ENCODE measurements at places on chromosomes 1 and 21.

GRCh38 chr1:32972814-32973428, 8.3 kb upstream of the RNF19B start:
- peak; percentile 82 for DNase-seq

DNA sequence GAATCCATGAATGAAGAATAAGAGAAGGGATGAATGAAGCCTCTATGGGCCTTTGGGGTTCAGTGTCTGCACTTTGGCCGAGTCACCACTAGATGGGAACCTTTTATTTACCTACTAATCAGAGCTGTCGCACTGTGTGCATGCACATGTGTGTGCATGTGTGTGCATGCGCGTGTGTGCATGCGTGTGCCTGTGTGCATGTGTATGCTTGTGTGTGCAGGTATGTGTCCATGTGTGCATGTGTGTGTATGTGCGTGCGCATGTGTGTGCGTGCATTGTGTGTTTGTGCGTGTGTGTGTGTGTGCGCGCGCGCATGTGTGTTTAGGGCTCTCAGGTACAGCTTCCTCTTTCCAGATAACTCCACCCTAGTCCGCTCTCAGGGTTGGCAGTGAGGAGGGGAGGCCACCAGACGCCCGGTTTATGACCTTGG, 20.4 kb upstream of the UBXN10 start:
- peak; percentile 16 for DNase-seq

GRCh38 chr1:172489847-172490246, 43.1 kb upstream of the SUCO start:
- DNase-seq: no peak

- no peak for DNase-seq
These were observed 1.1 kb downstream of the LRRC3 start for GRCh38 chr21:44456214-44456914.

- no peak for DNase-seq
These were observed 130.6 kb downstream of the TGFB2 start for GRCh38 chr1:218475699-218476098.

GRCh38 chr1:41239988-41240610, 2.0 kb downstream of the SCMH1 start:
- DNase-seq: peak; percentile 8

DNA sequence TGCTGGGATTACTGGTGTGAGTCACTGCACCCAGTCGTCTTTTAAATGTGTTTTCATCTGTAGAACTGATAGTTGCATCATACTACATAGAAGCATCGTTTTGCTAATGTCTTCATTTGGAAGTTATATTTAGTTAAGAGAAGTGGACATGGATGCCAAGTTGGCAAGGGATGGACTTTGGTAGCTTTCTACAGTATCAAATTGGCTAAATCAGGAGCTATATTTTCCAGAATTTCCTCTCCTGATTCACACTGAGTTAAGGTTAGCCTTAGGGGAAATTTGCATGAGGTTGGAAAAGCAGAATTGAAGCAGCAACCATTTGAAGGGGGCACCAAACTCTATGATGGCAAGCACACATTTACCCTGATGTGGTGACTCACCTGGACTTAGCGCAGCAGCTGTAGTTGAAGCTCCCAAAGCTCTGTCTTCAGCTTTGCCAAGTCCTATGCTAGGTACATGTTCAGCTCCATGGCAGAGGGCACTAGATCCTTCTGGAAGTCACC, 43.9 kb downstream of the DUSP10 start:
- no peak for DNase-seq

DNA sequence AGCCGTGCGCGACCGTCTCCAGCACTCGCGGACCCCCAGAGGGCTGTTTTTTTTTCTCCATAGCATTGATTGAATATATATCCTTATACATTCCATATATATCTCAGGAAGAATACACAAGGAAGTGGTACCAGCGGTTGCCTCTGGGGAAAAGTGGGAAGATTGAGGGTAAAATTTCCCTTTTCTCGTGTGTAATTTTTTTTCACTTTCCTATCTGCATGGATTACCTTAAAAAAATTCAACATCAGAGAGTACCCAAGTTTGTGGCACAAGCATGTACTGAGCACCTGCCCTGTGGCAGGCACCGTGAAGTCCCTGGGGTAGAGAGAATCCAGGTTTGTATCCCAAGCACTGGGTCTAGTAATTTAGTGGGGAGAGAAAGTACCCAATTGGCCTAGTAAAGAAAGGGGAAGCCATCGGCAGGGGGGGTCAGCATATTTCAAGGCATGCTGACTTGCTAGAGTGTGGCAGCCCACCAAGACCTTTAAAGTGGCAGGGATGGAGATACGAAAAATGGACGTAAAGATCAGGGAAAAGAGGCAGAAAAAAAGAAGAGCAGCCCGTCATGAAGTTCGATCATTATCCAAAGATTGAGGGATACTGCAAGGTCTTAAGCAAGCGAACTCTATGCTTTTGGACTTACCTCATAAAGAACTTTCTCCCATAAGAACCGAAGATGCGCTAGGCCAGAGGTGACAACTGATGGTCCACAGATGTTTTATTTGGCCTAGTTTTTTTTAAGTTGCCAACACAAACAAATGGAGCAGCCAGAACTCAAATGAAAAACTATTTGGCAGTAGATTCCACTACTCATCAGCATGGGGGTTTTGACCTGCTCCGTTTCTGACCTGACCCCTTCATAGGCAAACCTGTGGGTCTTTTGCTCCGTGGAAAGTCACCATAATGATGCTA, 1.5 kb upstream of the HMGN1 start:
- no peak for DNase-seq

DNA sequence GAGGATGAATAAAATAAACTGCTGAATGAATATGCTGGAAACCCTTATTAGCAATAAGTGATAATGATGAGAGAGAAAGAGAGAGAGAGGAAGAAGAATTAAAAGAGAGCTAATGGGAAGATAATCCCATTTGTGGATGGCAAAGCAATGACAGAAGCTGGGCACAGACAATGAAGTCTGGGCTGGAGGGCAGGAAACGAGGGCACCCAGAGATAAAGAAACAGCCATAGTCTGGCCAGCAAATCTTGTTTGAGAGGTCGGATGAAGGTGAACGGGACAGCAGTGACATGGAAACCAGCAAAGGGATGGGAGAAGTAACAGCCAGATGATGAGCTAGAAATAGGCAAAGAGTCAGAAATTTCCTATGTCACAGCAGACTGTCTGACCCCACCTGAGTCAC, 155.9 kb downstream of the ASTN1 start:
- DNase-seq: no peak

- DNase-seq: no peak
These were observed 177.1 kb downstream of the MAGI3 start for GRCh38 chr1:113567427-113567826.

DNA sequence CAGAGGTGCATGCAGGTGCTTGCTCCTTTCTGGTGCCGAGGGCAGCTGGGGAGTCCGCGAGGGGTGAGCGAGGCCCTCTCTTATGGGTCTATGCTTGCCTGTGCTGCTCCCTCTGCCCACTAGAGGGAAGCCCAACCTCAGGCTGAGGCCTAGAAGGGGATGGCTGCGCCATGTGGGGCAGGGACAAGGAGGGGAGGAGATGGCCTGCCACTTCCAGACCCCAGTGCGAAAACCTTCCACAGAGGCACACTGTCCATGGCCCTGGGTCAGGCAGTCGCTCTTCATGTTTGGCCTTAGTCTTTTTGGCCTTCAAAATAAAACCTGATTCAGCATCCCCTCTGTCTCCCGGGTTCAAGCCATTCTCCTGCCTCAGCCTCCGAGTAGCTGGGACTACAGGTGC, 14.0 kb downstream of the RHBG start:
- DNase-seq: peak; percentile 92

GRCh38 chr1:117563492-117563875, 42.4 kb upstream of the TENT5C start:
- no peak for DNase-seq

DNA sequence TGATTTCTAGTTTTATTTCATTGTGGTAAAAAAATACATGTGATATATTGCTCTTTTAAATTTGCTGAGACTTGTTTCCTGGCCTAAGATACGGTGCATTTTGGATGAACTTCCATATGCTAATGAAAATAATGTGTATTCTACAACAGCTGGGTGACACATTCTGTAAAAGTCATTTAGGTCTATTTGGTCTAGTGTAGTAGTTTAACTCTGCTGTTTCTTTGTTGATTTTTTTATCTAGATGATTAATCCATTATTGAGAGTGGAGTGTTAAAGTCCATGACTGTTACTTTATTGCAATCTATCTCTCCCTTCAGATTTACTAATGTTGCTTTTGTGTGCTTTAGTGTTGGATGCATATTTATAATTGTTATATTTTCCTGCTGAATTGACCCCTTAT, 161.4 kb downstream of the VAV3 start:
- no peak for DNase-seq

DNA sequence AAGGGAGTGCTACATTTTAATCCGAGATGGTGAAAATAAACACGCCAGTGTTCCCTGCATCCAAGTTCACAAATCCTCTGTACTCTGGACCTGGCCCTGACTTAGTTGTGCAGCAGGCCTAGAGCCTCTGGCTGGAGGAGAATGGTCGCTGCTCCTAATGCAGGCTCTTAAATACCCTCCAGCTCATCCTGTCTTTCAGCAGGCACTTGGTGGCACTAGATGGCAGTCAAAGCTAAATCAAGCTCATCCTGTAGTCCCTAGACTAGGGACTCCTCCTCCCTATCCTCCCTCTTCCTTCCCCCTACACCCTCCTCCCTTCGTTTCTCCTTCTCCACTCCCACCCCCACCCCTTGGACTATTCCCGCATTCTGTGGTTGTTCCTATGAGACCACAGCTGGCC, 41.6 kb upstream of the MTR start:
- peak; percentile 67 for DNase-seq

DNA sequence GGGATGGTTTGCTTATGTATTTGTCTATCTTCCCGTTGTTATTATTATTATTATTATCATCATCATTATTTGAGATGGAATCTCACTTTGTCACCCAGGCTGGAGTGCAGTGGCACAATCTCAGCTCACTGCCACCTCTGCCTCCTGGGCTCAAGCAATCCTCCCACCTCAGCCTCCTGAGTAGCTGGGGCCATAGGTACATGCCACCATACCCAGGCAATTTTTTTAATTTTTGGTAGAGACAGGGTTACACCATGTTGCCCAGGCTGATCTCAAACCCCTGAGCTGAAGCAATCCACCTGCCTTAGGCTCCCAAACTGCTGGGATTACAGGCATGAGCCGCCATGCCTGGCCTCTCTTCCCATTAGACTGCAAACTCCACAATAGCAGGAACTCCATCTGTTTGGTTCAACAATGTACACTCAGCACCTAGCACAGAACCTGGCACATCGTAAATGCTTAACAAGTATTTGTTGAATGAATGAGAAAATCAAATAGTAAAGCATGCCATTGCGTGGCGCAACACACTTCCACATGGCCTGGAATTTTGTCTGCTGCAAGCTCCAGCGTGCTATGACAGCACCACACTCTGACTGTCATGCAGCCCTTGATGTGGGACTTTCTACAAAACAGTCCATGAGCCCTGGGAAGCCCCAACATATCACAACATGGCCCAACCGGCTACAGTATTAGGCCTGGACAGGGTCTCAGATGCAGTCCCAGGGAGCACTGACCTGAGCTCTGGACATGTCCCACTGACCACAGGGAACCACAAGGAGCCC, 3.8 kb upstream of the TINAGL1 start:
- peak; percentile 43 for DNase-seq

GRCh38 chr1:25568090-25568833, 24.9 kb downstream of the LDLRAP1 start:
- peak; percentile 57 for DNase-seq
